ENCODE measurements at places on chromosomes 11 and 22.

- DNase-seq: no peak
These were observed 10.4 kb upstream of the FXYD2 start for GRCh38 chr11:117834838-117835443.

DNA sequence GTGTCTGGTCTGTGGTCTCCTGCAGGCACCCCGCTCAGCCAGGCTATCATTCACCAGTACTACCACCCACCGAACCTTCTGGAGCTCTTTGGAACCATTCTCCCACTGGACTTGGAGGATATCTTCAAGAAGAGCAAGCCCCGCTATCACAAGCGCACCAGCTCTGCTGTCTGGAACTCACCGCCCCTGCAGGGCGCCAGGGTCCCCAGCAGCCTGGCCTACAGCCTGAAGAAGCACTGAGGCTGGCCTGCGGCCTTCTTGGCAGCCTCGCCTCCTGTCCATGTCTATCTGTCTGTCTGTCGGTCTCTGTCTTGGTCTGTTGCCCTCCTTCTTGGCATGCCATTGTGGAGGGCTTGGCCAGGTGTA is 27.9 kb downstream of the INCENP start:
- no peak for DNase-seq

DNA sequence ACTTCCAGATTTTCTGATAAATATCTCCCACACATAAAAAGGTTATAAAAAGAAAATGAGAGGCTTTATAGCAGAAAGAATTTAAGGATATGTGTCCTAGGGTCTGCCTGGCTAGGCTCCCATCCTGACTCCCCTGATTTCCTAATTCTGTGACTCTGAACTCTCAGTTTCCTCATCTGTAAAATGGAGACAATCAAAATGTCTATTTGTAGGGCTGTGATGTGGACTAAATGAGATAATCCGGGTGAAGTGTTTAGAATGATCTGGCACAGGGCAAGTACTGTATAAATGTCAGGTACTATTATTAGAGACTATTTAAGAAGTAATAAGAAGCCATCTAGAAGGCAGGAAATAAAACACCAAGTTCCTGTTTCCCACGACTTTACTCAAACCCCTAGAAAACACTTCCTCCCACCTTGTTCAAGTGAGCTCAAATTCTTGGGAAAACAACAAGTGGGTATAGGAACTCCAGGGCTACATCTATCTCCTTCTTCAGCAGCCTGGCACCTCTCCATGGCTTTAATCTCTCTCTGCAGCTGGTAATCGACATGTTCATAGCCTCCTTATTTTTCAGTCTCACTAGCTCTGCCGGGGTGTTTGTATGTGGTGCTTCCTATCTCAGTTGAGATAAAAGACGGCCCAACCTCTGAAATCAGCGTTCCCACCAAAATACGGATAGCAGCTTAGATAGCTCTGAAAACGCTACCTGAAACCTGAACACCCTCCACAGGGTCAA is 6.7 kb downstream of the ASCC2 start:
- DNase-seq: no peak

DNA sequence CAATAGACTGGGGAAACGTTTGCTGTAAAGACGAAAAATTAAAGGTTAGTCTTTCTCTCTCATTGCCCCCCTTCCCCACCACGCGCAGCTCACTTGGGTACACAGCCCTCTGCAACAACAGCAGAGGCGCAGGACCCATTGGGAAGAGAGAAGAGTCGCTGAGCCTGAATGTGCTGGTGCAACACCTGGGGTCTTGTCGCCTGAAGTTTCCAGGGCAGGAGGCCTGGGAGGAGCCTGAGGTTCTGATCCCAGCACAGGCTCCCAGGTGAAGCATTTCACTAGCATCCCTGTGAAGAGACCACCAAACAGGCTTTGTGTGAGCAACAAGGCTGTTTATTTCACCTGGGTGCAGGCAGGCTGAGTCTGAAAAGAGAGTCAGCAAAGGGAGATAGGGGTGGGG is 116.2 kb upstream of the NTM start:
- DNase-seq: no peak

- peak; percentile 30 for DNase-seq
These were observed 20.8 kb upstream of the IL18BP start for GRCh38 chr11:71977743-71978418.

GRCh38 chr11:73586791-73587190 is 11.1 kb downstream of the FAM168A start:
- no peak for DNase-seq

DNA sequence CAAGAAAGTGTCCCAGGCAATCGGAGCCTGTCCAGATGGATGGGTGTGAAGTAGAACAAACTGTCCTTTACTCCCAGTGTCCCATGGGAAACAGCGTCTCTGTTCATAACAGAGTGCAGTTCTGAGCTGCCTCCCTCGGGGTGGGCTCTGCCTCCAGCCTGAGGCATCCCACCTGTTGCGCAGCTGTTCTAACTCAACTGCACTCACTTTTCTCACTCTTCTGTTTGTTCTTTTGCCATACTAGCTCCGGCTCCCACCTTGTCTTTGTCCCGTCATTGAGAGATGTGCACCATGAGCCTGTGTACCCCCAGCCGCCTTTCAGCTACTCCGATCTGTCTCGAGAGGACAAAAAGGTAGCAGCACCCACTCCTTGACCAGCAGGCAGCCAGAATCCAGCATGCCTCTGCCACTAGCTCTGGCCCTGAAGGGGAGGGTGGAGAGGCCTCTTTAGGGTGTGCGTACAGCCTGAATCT is 20.7 kb upstream of the CDC42EP2 start:
- DNase-seq: no peak

DNA sequence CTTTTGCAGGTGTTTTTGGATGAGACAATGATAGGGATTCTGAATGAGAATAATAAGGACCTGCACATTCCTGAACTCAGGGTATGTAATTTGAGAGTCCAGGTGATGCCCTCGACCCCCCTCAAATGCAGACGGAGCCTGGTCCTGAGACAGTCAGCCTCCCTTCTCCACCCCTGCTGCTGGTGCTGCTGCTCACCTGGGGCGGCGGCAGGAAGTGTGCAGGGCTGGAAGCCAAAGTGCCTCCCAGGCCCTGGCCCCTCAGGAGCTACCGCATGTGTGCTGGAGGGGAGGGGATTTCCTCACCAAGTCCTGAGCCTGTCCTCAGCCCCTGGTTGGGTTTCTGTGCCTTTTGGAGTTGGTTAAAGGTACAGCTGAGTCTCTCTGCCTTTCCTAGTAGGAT is 19.0 kb upstream of the GLB1L2 start:
- DNase-seq: no peak

DNA sequence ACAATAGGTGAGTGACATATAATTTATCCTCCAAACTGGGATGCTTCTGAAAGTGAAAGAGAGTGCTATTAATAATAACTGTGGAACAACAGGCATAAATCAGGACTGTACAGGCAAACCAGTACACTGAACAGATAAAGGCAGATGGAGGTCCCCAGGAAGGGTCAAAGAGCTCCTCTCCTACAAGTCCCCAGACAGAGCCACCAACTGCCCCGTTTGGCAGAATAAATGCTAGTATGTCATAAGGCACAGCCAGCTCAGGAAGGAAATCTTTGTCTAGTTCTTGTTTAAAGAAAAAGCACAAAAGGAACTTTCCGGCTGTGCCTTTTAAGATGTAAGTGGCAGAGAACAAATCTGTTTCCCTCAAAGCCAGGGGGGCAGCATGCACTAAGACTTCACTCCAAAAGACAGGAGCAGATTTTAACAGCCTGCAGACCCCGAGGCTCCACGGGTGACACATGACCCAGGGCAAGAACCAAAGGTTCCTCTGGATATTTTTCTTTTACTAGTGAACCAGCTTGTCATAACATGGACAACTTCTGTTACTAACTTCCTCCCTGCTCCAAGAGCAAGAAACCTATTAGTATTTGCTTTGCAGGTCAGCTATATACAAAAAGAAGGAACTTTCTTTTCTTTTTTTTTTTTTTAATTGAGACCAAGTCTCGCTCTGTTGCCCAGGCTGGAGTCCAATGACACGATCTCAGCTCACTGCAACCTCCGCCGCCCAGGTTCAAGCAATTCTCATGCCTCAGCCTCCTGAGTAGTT is 50.2 kb downstream of the MYH9 start:
- DNase-seq: no peak

DNA sequence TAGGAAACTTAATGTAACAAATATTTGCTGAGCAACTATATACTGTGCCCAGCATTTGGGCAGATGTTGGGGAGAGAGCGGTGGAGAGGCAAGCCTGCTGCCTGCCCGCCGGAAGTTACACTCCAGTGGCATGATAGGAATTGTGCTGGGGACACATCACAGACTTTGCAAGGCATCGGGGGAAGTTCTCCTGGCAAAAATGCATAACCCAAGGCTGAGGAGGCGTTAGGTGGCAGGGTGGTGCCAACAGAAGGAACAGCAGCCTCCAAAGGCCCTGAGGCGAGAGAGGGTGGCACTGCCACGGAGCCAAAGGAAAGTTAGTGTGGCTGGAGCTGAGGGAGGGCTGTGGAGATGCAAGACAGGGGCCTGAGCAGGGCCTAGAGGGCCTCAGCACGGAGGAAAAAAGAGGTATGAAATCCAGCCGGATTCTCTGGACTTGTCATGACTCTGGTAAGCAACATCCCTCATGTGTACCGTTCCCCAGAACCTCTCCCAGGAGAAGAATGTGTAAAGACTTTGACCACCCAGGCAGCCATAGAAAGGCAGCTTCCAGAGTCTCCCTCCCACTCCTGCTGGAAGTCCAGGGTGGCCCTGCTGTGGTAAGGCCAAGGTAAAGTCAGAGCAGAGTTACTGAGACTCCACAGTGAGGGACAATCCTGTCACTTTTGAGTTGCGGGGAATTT is 76.1 kb upstream of the RAB1B start:
- DNase-seq: no peak

- DNase-seq: no peak
These were observed 569.3 kb downstream of the MIAT start for GRCh38 chr22:27226666-27227065.

DNA sequence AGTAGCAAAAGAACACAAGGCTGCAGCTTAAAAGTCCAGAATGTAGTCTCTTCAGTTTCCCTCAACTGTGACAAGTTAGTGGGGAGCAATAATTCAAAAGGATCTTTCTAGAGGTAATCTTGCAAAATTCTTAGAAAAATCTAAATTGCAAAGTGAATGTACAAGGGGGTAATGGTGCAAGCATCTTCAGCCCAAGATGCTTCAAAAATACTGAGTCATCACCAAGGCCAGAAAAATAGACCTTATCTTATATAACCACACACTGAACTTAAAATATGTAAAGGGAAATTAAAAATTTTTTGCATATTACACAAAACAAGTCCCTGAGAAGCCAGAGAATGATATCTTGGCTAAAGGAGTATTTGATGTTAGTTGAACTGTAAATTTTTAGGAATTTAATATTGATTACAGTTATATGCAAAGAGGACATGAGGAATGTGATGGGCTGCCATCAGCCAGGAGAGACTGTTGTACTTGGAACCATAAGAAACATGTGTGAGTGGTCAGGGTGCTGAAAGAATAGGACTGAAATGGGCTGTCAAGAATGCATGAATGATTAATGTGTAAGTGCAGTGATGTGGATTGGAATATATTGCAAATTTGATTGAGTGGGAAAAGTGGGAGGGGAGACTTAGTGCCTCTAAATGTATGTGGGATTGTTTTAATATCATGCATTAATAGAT is 85.7 kb upstream of the LIN7C start:
- no peak for DNase-seq

- DNase-seq: no peak
These were observed 4.3 kb upstream of the MB start for GRCh38 chr22:35621451-35621850.

GRCh38 chr11:72613977-72614376 is 60.2 kb downstream of the PDE2A start:
- DNase-seq: peak; percentile 9

DNA sequence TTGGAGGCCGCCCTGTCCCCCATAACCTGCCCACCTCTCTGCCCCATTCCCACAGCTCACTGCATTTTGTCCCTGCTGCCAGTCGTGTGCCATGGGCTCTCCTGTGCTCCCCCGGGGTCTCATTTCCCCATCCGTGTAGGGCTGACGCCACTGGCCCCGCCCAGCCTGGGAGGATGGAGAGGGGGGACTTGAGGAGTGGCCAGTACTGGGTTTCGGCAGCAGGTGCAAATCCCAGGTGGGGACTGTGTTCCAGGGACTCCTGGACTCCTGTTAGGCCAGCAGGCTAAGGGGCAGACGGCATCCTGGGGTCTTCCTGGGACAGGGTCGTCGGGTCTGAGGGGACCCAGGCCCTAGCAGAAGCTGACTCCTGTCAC is 1.2 kb upstream of the MYO7A start:
- no peak for DNase-seq

DNA sequence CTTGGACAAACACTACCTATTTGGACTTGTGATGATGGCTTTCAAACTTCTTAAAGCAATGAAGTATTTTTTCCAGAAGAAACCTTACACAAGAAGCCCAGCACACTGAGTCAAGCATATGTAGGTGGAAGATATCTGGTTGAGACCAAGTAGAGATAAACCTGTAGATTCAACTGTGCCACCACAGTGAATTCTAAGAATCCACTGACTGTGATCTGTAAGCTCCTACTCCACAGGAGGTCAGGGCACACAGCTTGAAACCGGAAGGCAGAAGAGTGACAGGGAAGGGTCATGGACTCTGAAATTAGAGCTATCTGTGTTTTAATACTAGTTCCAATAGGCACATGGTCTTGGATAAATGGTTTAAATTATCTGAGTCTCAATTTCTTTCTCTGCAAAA is 404.5 kb downstream of the ETS1 start:
- DNase-seq: no peak

- DNase-seq: no peak
These were observed 19.7 kb downstream of the CLNS1A start for GRCh38 chr11:77617892-77618291.

GRCh38 chr11:62171261-62171723 is 18.7 kb upstream of the SCGB1D1 start:
- peak; percentile 61 for DNase-seq

- no peak for DNase-seq
These were observed 88.1 kb downstream of the RRAS2 start for GRCh38 chr11:14270690-14271542.

GRCh38 chr11:86218125-86219084 is 26.1 kb upstream of the EED start:
- DNase-seq: peak; percentile 53

GRCh38 chr22:29691636-29692326 is 28.0 kb upstream of the CABP7 start:
- no peak for DNase-seq

DNA sequence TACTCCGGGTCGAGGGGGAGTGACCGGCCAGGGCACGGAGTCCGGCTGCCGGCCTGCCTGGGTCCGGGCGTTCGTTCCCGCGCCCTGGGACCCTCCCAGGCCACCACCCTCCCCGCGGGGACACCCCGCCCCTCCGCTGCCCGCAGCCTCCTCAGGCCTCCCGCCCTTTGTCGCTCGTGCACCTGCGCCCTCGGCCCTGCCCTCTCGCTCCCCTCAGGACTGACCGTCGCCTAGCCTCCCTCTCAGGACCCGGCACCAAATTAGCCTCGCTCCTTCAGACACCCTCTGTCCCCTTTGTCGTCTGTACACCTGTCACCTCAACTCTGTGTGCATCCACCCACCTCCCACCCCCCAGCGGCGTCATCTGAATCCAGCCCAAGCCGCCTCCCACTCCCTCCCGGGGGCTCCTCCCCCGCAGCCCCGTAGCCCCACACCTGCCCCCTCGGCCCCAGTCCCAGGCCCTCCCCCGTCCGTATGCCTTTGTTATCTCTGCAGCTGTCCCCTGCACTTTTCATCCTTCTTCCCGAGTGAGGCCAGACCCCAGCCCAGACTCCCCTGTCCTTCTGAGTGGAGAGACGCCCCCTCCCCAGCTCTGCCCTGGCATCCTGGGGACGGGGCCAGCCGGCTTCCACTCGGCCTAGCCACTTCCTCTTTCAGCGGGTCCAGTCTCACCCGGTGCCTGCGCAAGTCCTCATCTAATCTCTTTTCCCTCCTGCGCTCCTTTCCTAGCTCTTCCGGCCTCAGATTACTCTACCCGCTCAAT is 643 bp downstream of the TIGD3 start:
- DNase-seq: peak; percentile 71

Measured in stimulated activated CD4-positive, alpha-beta T cell treated with anti-CD3 and anti-CD28 coated beads, Interleukin-4, amount 100 ng/mL, for 4 hours (primary cell).